AG04450 (cell line): ENCODE measurements at places on chromosomes 11 and 22.

- peak; percentile 3 for DNase-seq
These were observed at the start of gene NXPE2 for GRCh38 chr11:114678125-114679036. Gene NXPE2, plus strand, starts transcription at chr11:114678527. Its CDS starts 49 bp downstream, at chr11:114678576.

- DNase-seq = no peak
These were observed 13.7 kb downstream of the MFNG start for GRCh38 chr22:37472418-37473006.

DNA sequence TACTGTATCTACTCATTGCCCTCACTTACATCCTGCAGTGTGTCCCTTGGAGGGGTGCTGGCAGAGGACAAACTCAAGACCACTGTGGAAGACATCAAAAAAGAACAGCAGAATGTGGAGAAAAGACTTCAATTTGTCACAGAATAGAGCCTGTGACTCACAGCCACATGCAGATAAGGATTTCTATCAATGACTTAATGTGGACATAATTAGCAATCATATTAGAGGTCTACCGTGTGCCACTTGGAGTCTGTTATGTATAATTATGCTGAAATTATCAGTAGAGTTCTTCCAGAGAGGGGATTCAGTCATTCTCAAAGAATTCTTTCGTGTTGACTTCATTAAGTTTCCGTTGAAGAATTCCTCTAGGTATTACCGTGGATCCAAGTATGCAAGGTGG, 473.5 kb downstream of the MIAT start:
- no peak for DNase-seq

GRCh38 chr11:63243533-63243932, at the start of gene SLC22A25:
Gene SLC22A25, minus strand, starts transcription at chr11:63243599. Its CDS starts 13,947 bp downstream, at chr11:63229652.
- DNase-seq = no peak

- no peak for DNase-seq
These were observed 4.0 kb downstream of the DEAF1 start for GRCh38 chr11:690738-691633.

DNA sequence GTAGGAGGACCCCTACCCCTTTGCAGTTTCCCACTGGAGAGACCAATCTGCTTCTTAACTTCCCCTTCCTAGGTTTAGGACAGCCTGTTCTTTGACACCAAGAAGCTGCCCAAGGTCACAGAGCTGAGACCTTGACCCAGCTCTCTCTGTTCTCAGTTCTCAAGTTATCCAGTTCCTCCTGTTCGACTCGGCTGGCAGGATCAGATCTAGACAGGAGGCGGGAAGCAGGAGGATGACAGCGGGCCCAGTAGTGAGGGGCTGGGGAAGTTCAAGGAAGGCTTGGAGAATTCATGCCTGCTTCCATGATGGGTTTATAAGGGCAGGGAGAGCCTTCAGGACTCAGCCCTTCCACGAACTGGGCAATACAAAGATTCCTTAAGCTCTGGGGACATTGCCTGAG, 210.6 kb downstream of the DSCAML1 start:
- no peak for DNase-seq

- DNase-seq = no peak
These were observed 1.5 kb downstream of the TUB start for GRCh38 chr11:8082391-8083087.

DNA sequence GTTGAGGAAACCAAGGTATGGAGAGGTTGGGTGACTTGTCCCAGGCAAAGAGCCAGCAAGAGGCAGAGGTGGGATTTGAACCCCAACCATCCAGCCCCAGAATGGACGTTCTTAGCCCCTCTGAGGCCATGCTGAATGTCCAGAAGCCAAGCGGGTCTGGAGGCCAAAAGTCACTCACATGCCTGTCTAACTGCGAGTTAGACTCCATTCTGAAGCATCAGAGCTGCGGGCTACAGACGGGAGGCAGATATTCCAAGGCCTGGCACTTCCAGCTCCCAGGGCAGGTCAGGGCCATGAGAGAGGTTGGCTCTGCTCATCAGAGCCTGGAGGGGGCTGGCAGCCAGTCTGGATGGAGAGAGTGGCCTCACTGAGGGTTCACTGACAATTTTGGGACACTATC, 616.5 kb downstream of the BRD1 start:
- no peak for DNase-seq

DNA sequence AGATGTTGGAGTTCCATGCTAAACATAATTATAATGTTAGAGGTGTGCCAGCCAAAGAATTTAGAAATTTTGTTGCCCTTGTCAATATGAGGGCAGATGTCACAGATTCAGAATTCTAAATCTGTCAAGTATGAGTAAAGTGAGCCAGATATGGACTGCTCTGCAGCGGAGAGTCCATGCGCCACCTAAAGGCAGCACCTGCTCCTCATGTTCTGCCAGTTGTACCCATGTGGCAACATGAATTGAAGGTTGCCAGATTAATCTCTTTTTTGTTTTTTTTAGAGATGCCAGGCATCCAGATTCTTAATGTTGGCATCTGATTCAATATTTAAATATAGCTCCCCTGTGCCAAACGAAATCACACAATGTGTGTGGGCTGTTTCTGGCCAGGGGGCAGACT, 678.6 kb upstream of the ANO5 start:
- DNase-seq = no peak

GRCh38 chr11:61082062-61082870, 20.0 kb upstream of the CD5 start:
- no peak for DNase-seq

GRCh38 chr11:90220391-90220790, 2.5 kb downstream of the CHORDC1 start:
- DNase-seq = no peak

- no peak for DNase-seq
These were observed 381.2 kb downstream of the MN1 start for GRCh38 chr22:27420195-27420816.

DNA sequence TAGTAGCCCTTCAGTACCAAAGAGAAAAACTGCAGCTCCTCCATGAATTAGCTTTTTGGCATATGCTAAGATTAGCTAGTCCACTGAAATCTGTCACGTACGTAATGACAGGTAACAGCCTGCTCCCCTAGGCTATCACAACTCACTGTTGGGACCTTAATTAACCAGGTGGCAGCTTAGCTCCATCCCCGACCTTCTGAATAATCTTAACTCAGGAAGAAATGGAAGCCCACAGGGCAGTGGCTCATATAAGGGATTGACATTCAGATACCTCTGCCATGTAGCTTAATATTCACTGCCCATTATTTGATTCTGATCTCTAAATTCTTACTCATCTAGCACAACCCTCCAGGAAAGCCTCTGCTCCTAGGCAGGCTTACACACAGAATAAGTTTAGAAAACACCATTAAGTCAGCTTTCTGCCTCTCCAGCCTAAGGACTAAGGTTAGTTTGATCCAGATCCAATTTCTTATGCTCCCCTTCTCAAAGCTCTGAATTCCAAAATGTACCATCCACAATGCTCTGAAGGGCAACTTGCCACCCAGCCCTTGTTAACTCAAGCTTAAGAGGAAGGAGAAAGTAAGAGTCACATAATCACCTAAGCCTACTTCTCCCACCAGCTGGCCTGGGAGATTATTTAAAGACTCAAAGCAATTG, 5.0 kb downstream of the HSPA8 start:
- DNase-seq = no peak

DNA sequence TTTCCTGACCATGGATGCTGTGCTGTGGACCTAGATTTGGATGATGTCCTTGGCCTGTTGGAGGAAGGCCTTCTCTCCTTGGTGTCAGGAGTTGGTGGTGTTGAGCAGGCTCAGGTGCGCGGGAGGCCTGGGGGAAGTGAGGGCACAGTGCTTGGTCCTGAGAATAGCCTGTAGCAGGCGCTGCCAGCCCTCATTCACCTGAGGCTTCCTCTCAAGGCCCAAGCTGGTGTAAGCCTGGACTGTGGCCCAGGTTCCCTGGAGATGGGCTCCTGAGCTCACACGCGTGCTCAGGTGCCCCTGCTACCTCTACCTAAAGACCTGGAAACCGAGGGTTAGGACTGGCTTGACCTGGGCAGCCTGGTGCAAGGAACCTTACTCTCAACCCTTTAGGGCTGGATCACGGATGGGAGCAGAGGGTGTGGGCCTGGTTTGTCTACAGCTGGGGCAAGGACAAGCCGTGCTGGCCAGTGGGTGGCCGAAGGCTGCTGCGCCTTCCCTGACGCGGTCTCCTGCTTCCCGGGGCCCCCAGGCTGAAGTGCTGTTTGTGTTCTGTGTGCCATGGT, 7.8 kb upstream of the GRAMD4 start:
- DNase-seq = no peak

DNA sequence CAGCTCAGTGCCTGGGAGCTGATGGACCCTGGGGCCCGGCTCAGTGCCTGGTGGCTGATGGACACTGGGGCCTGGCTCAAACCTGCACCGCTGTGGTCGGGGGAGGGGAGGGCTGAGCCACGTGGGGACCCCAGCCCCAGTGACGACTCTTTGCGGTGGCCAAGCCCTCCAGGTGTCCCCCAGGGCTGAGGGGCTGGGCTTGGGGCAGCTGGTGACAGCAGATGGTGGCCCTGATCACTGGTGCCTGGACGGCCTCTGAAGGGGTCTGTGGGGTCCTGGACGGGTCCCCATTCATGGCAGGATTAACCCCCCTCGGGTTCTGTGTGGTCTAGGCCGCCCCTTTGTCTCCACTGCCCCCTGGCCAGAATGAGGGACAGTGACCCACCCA, 3.4 kb upstream of the MUC5B start:
- no peak for DNase-seq

DNA sequence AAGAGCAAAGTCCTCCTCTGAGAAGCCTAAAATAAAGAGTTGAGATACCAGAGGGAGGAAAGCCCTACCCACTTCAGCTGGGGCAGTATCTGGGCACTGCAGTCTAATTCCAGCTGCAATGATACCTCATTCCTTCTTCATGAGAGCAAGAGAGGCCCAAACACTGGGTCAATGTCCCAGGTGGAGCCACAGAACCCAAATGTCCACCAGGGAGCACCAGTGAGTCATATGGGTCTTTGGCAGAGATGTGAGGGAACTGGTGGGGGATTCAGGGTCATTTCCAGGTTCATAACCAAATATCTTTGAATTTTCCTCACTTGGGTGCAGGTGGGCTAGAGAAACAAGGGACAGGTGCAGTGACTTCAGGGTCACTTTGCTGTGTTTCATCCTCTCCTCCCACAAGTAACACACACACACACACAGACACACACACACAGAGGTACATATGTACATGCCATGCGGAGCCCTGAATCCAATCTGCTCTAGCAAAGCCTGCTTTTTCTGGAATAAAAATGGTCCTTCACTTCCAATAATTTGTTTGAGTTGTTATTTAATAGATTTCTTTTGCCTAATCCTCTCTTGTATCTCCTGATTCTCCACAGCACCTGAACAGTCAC, 585.4 kb downstream of the SOX6 start:
- peak; percentile 15 for DNase-seq

DNA sequence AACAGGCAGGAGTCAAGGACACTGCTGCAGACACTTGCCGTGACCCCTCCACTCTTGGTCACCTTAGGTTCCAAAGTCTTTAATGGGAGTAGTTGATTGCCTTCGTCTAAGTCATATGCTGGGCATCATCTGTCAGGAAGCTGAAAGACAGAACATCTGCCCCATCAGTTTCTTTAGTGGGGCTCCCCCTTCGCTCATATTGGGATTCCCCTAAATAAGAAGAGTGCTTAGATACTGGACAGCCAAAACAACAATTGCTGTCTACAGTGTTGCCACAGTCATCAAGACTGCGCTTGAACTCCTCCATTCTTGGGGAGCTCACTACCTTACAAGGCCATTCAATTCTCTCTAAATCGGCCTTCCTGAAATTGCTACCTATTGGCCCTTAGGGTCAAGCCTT, 58.5 kb downstream of the UBASH3B start:
- no peak for DNase-seq

DNA sequence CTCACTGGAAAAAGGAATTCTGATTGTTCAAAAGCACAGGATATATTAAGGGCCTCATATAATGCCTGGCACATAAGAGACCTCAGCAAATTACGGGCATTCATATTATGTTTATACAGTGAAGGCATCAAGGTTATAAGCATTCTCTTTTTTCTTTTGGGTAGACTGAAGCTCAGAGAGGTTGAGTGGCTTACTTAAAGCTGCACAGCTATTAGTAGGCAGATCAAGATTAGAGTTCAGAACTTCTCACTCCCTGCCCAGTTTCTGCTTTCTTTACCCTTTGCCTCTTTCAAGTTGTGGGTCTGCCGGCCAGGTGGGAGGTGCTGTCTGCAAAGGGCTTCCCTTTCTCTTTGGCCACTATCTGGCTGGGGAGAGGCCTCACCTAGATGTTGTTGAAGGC, 18.0 kb downstream of the CSF2RB start:
- DNase-seq = no peak

GRCh38 chr11:117723277-117724024, 73.6 kb downstream of the DSCAML1 start:
- no peak for DNase-seq

DNA sequence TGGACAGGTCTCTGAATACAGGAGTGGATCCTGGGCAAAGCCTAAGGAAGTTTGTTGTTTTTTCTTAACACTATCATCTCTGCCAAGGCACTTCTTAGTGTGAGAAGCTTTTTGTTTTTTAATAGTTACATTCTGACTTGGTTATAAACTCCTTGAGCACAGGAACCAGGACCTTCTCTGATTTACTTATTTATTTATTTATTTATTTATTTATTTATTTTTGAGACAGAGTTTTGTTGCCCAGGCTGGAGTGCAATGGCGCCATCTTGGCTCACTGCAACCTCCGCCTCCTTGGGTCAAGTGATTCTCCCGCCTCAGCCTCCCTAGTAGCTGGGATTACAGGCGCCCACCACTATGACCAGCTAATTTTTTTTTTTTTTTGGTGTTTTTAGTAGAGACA, 11.0 kb downstream of the RNF185 start:
- DNase-seq = no peak

GRCh38 chr11:109747839-109748238, 325.8 kb downstream of the C11orf87 start:
- DNase-seq = no peak

DNA sequence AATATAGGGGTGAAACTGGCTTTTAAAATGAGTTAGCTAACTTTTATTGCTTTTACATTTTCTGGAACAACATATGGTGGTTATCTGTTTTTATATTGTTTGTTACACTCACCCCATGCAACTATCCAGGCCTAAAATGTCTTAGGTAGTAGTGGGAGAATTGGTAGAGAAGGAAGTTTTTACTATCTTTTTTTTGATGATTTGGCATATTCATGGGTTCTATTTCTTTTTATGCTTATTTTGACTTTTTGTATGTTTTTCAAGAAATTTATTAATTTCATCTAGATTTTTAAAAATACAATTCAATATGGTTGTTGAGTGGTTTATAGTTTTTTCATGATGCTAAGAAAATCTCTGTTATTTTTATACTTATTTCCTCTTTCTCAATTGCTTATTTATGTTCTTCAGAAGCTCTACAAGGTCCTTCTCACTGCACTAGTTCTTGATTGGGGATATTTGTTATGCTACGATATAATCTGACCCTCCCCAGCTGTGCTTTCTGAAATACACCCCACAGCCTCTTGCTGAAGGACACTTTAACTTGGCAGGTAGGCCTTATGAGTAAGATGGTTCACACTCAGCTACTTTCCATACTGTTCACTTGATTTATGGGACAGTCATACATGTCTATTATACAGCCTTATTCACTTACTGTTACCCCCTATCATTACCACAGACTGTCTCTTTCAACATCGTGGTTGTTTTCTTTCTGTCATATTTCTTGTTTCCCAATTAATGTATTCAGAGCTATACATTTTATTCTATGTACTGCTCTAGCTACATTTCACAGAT, 431.2 kb downstream of the METTL15 start:
- no peak for DNase-seq
